Activated CD8-positive, alpha-beta memory T cell treated with anti-CD3 and anti-CD28 coated beads, Interleukin-2, amount 50 U/mL, for 4 hours (primary cell): ENCODE measurements at places on chromosomes 12 and 14.

- no peak for DNase-seq
Observed at GRCh38 chr12:63403256-63403655, 252.3 kb upstream of the AVPR1A start.

DNA sequence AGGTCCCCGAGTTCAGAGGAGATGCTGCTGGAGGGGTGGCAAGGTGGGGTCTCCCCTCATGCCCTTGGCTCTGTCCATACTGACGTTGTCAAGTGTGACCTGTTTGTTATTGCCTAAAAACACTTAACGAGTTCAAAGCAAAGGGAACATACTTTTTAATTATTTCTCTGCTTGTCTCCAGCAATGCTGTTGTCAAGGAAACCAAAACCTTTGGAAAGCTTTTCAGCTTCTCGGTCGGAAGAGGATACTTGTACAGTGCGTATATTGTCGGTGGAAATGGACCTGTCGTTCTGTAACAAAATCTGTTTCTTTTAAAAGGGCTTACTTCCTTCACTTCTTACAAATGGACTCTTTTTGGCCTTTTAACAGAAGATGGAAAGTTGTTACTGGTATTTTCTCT is 73.9 kb downstream of the SLC25A47 start:
- DNase-seq = no peak

- no peak for DNase-seq
Observed at GRCh38 chr14:62064751-62065323, 302.6 kb downstream of the SNAPC1 start.

- peak; percentile 26 for DNase-seq
Observed at GRCh38 chr12:106841510-106842302, 67.2 kb downstream of the RIC8B start.

DNA sequence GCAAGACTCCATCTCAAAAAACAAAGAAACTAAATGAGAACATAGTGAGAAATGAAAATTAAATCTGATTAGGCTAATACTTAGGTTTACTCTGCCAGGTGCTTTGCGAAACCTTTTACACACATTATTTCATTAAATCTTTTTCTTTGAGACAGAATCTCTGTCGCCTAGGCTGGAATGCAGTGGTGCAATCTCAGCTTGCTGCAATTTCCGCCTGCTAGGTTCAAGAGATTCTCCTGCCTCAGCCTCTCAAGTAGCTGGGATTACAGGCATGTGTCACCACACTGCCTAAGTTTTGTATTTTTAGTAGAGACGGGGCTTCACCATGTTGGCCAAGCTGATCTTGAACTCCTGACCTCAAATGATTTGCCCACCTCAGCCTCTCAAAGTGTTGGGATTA is 21.9 kb upstream of the EEA1 start:
- DNase-seq = no peak

DNA sequence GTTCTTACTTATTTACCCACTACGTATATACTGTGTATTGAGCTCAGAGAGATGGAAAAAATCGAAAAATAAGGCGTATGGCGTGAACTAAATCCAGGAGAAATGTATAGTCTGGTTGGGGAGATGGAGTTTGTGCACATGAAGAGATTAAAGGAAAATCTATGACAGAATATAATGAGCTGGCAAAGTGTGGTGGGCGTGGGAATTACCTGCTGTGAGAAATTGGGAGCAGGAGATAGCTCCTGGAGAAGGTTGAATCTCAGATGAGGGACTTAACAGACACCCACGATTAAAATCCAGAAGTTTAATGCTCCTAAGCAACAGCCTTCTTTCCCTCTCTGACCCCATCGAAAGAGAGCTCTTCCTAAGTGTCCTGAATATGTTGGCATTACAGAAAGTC is 224.2 kb upstream of the FKBP4 start:
- DNase-seq = no peak

DNA sequence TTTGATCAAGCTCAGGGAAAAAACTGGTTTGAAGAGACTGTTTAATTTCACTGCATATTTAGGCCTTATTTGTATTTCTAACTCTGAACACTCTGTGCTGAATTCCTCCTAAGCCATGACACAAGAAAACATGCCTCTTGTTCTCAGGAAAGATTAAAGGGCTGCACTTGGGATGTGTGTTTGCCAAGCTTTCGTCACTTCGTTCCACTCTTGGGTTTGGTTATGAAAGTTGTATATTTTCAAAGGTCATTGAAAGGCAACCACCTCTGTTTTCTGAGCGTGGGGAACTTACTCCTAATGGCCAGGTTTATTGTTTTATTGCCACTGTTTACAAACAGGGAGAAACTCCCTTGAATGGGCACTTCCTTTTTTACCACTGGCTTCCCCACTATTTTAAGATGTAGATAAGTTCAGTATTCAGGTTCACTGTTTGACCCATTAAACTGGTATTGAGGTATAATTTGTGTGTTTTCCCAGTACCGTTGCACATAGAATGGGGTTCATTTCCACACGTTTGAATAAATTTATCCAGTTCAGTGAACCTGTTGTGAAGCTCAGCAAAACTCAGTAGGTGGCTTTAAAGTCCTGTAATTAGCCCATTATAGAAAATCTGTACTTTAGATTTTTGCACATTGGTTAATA is 65.3 kb downstream of the NKX2-1 start:
- DNase-seq = no peak
